ENCODE measurements at places on chromosomes 1 and 21.
A peak's percentile ranks its signal among the peaks of the same experiment; 100 is the strongest.

- no peak for DNase-seq
Measured at GRCh38 chr1:9766759-9767442, 56.9 kb downstream of the CLSTN1 start.

GRCh38 chr1:31715087-31715872 is 11.5 kb upstream of the COL16A1 start:
- DNase-seq: peak; percentile 42

- DNase-seq: no peak
Measured at GRCh38 chr1:247335882-247336281, 4.2 kb upstream of the ZNF496 start.

- DNase-seq: no peak
Measured at GRCh38 chr1:10632691-10633090, 157.9 kb downstream of the PEX14 start.

DNA sequence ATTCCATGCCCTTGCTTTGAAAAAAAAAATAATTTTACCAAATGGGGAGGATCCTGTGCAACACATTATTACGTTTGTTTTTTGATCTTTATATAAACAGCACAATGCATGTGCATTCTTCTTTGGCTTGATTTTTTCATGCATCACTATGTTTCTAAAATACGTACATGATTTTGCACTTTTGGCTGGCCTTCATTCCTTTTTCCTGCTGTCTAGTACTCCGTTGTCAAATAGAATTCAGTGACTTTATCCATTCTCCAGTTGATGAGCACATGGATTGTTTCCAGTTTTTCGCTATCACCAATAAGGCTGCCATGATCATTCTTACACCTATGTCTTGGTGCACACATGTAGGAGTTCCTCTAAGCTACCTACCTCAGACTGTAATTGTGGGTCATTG is 63.0 kb upstream of the ID3 start:
- DNase-seq: no peak

GRCh38 chr1:86992861-86993260 is 78.4 kb downstream of the HS2ST1 start:
- no peak for DNase-seq

DNA sequence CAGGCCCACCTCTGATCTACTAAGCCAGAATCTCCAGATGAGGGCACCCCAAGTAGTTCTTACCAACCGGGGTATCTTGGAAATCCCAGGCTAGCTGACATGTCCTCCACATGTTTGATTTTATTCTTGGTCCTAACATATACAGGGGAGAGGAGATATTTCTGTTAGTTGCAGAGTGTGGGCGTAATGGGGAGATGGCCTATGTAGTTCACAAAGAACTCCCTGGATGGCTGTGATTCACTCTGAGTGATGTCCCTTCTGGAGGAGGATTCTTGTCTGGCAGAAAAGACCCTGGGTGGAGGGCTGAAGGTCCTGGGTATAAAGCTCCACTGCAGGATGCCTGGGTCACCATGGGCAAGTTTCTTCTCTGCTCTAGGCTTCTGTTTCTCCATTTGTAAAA is 13.1 kb downstream of the MECR start:
- no peak for DNase-seq

DNA sequence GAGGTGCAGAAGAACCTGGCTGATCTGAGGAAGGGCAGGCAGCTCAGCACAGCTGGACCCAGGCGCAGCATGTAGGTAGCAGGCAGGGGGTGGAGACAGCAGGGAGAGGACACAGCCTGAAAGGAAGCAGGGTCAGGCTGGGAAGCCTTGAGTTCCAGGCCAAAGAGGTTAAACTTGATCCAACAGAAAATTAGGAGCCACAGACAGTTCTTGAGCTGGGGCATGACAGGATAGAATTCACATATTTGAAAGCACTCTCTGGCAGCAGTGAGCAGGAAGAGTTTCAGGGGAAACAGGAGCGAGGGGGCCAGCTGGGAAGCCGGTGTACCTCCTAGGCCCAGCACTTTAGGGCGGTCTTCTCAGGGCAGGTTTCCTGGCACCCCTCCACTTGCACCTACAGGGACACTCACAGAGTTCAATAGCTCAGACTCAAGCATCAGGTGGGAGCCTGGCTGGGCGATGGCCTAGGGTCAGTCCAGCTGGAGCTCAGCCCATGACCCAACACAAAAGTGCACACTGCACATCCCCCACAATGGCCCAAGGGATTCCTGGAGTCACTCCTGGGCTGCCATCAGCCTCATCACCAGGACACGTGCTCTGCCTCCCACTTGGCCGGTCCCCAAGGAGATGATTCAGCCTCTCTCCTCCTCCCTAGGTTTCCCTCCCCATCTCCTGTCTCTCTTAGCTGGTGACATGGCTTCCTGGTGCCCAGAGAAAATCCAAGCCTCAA is 22.7 kb downstream of the MATN1 start:
- DNase-seq: no peak

GRCh38 chr1:155003227-155003765 is 694 bp downstream of the ZBTB7B start:
- DNase-seq: no peak

DNA sequence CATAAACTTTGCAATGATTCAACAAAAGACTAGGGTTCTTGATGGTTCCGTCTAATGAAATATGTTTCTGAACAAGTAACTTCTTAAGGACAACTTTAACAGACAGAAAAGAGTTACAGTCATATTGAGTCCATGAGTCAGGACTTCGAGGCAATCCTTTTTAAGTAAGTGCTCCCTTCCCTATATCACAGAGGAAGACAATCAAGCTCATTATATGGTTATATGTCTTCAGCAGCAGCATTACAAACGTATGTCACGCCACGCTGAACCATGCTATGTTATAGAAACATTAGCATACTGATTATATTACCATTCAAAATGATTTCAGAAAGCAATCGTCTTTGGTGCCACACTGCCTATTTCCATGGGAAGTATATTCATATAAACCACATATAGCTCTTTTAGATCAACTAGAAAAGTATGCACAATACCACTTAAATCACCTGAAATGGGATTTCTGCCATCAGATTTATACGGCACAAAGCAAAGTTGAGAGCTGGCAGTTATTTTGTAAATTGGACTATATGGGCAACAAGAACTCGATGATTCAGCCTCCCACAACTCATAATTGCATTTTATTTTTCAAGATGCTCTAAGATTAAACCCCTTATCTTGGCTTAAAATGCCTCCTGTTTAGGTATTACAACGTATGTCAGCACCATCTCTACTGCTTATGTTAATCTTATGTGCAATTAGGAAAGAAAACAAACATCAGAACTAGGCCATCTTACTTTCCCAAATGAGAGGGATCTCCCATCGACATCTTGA is 111.3 kb upstream of the SAMSN1 start:
- DNase-seq: no peak

- DNase-seq: no peak
Measured at GRCh38 chr1:99181892-99182291, 82.4 kb upstream of the PLPPR4 start.

- DNase-seq: no peak
Measured at GRCh38 chr1:90591355-90591969, 125.6 kb downstream of the BARHL2 start.
